ENCODE measurements at places on chromosomes 6 and 20.

- DNase-seq, result no peak
Observed at GRCh38 chr6:161137320-161137719, 136.5 kb downstream of the AGPAT4 start.

DNA sequence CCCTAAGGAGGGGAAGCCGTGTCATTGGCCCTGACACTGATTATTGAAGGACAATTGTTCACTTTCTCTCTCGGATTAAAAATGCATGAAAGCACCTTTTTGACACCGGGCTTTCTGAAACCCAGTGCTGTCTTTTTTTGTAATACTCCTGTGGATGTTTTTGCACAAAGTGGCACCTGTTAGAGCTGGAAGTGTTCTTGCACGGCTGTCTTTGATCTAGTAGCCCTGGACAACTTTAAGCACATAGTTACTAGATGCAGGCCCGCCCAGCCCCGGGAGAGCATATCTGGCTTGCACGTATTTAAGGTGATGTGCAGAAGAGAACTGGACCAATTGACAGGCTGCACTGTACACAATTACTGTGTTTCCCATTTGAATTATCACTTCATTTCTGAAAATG is 72.6 kb downstream of the ARID1B start:
- DNase-seq, result no peak

GRCh38 chr20:10105046-10105445 is 70.3 kb downstream of the ANKEF1 start:
- DNase-seq, result no peak

- no peak for DNase-seq
Observed at GRCh38 chr20:2005359-2005758, 11.5 kb upstream of the PDYN start.

DNA sequence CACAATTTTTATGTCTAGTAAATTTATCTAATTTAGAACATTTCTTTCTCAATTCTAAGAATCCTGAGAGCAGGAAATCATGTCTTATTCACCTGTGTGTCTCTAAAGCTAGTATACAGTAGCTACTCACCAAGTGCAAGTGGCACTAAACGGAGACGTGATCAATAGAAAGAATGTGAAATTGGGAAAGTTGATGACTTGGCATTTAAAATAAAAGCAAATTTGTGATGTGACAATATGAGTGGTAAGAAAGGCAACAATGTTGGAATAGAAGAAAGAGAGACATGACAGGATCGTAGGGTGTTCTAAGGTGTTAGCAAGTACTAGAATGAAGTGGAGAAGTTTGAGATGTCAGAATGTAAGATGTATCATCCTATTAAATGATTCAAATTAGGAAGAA is 725.9 kb downstream of the BCKDHB start:
- DNase-seq, result no peak

DNA sequence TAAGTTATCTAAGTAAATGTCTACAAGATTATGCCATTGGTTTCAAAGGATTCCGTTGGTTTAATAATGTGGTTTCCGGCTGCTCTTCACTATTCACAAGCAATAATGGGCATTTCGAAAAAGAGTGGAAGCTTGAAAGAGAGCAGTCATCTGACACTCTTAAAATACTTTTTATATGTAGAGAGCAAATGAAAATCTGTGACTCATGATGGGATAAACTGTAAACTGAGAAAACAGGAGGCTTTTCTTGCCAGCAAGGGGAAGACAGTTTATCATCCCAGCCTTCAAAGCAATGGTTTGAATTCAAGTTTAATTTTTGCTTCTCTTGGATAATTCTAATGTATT is 145.7 kb downstream of the KHDC1L start:
- DNase-seq, result no peak

GRCh38 chr6:161564952-161565351 is 291.1 kb upstream of the AGPAT4 start:
- no peak for DNase-seq

- DNase-seq, result no peak
Observed at GRCh38 chr6:11337306-11337705, 104.8 kb upstream of the NEDD9 start.

DNA sequence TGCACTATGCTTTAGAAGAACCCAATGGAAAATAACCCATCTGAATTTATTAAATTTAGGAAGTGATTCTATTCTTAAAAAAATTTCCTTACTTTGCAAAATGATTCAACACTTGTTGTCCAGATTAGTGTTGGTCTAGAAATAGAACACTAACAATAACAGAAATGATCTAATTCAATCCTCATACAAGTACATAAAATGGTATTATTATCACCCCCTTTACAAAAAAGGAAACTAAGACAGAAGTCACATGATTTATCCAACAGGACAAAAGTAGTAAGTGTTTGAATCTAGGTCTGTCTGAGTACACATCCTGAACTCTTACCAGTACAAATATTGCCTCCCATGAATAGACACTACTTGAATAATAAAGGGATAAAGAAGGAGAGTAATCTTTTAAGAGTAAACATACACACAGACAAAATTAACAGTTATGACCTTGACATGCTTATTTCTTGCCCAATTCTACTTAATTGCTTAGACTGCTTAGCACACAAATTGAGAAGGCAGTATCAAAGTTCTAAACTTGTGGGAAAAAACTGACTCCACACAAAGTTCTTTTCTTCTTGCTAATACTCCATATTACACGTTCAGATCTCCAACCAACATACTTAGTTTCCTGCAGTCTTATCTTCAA is 195.4 kb upstream of the RUNX2 start:
- DNase-seq, result no peak

- DNase-seq, result no peak
Observed at GRCh38 chr6:56033401-56033800, 158.0 kb upstream of the BMP5 start.

DNA sequence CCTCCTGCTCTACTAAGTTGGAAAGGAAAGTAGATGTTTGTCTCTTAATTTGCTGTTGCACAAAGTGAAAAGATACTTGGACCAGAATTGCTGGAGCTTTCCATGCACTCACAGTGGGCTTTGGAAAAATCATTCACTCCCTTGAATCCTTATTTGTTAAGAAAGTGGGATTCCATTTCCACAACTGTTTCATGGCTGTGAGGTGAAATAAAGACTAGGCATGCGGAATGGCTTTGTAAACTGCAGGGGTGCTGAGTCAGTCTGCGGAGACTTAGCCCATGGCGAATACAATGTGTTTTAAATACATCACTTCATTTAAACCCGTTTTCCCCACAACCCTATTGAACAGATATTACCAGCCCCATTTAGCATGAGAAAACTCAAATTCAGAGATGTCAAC is 36.8 kb upstream of the CLDN20 start:
- DNase-seq, result no peak

GRCh38 chr6:14060971-14061370 is 56.6 kb upstream of the CD83 start:
- no peak for DNase-seq

- DNase-seq, result no peak
Observed at GRCh38 chr6:90715093-90715655, 128.3 kb upstream of the MAP3K7 start.

DNA sequence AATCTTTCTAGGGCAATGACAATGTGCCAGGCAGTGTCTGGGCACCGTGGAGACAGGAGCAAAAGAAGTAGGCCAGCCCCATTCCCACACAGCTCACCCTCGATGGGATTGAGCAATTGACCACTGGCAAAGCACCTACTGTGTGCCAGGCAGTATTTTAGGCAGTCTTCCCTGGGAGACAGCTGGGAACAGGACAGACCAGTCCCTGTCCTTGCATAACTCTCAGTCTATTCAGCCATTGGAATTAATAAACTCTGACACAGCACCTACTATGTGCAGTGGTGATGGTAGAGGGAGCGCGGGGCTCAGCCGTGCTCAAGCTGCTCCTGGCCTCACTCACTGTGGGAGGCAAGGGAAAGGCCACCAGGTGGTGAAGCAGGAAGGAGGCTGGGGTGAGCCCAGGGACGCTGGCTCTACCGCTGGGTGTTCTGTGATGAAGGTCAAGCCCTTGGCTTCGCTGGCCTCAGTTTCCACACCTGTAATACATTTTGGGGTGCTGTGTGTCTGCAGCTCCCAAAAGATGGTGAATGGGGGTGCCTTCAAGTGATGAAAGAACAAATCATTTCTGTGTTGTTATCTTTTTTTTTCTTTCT is 122.3 kb upstream of the PMEPA1 start:
- no peak for DNase-seq

- DNase-seq, result no peak
Observed at GRCh38 chr6:153103319-153103655, 27.8 kb downstream of the RGS17 start.

DNA sequence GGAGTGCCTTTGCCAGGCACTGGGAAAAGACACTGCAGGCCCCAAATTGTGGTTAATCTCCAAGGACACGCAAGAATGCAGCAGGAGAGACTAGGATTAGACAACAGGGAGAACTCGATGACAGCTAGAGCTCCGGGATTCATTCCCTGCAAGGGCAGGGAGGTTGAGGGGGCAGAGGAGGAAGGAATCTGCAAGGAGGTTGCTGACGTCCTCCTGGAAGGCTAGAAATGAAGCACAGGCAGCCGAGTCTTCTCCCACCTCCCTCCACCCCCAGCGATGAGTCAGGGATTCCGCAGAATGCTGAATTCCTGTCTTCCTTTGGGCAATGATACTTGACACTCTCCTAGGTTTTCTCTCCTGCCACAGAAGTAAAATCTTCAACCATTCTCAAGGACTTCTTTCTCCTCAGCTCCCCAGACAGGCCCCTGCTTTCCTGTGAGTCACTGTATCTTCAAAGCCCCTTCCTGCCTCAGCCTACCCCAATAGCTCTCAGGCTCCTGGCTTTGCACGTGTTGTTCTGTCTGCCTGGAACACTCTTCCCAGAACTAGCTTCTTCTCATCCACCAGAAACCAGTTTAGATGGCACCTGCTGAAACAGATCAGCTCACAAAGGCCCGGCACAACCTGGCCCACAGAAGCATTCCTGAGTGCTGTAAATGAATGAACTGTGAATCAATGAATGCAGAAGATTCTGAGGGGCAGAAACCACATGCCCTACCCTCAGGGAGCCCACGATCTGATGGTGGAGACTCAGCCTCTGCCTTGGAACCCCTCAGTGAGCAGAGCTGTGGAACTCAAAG is 85.6 kb downstream of the MRPL14 start:
- no peak for DNase-seq

DNA sequence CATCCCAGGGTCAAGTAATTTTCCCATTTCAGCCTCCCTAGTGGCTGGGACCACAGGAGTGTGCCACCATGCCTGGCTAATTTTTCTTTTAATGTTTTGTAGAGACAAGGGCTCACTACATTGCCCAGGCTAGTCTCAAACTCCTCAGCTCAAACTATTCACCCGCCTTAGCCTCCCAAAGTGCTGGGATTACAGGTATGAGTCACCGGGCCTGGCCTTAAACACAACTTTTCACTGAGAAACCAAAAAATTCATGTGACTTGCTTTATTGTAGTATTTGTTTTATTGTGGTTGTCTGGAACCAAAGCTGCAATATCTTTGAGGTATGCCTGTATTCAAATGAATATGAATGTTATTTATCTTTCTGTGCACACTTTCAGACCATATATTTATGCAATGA is 72.2 kb downstream of the RWDD2A start:
- DNase-seq, result no peak

- DNase-seq, result no peak
Observed at GRCh38 chr20:22954661-22955060, 80.5 kb upstream of the SSTR4 start.

GRCh38 chr6:136886091-136886490 is 36.0 kb upstream of the SLC35D3 start:
- DNase-seq, result no peak

GRCh38 chr20:32386091-32386490 is 28.0 kb downstream of the ASXL1 start:
- no peak for DNase-seq

DNA sequence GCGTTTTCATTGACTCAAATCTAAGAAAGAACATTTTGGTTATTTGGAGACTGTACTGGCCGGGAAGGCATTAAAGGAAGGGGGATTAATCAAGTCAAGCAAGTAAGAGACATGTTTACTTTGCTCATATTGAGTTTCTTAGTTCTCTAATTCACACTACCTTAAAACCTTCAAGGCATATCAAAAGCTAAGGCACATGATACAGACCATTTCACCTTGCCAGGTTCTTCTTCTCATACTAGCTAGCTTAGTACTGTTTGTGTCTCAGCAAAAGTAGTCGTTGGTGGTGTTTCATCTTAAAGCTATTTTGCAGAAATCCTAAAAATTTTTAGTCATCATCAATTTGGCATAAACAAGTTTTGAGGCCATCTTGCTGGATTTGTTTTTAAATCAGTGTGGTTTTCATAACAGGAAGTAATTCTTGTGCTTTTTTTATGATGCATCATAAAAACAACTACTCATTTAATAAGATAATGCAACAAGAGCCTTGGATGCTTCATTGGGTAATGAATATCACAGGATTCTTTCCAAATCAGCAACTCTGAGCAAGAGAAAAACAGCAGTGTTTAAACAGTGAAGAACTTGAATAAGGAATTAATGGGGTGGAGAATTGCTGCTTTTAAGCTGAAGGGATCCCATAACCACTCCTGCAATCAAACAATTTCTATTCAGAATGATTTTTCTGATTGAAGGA is 425.3 kb downstream of the EPM2A start:
- DNase-seq, result no peak

GRCh38 chr6:52098721-52099120 is 11.3 kb upstream of the PKHD1 start:
- no peak for DNase-seq

- DNase-seq, result no peak
Observed at GRCh38 chr6:110217266-110217665, 37.0 kb downstream of the CDC40 start.

- no peak for DNase-seq
Observed at GRCh38 chr6:52908526-52908925, 972 bp downstream of the GSTA3 start.

GRCh38 chr6:1464781-1465370 is 75.5 kb downstream of the FOXF2 start:
- DNase-seq, result no peak

GRCh38 chr6:18293076-18293904 is 29.0 kb upstream of the DEK start:
- DNase-seq, result no peak

DNA sequence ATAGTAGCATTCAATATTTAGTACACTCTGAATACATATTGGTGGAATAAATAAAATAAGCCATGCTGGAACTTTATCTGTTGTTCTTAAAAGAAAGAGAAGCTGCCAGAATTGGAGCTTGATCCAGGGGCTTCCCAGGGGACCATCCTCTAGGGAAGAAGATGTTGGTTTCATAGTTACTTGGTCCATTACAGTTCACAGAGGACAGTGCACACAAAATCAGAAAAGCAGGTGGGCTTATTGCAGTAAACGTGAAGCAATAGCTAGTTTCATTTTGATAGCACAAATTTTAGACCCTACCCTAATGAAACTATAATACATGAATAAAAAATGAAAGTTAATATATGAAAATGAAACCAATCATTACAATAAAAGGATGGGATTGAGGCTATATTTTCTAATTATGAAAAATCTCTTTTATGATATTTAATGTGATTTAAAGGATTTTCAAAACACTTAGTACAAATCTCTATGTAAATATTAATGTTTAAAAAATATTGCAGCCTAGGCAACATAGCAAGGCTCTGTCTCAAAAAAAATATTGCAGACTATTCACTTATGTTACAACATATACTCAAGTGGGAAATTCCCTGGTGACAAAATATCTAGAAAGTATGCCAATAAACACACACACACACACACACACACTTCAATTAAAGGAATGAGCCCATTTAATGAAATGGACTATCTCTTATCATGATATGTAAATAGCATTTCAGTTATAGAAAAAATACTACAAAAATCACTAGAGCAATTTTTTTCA is 227.0 kb upstream of the MARCKS start:
- DNase-seq, result no peak

- DNase-seq, result no peak
Observed at GRCh38 chr6:163779727-163780284, 365.3 kb downstream of the QKI start.
